ENCODE measurements at places on chromosomes 4 and X. TPM values are rescaled to one million over a fixed set of nuclear protein-coding genes. Genes with fewer than 3 reads are reported as not detected.

DNA sequence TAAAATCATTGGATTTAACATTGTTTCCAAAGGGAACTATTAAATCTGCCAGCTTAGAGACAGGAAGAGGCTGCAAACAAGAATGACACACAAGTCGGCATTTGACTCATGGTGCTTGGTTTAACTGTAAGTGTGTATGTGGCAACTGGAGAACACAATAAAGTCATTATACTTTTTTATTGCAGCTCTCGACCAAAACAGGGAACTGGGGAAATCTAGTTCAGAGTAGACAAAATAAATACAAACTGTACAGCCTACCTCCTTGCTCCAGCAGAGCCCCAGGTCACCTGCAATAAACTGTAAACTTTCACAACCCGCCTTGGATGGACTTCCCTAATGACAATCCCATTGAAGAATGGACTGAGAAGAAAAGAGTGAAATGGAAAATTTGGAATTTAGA is 24.0 kb downstream of the NPY5R start:
- DNase-seq = no peak

GRCh38 chr4:102553982-102554381 is 52.8 kb downstream of the NFKB1 start:
- DNase-seq = no peak

DNA sequence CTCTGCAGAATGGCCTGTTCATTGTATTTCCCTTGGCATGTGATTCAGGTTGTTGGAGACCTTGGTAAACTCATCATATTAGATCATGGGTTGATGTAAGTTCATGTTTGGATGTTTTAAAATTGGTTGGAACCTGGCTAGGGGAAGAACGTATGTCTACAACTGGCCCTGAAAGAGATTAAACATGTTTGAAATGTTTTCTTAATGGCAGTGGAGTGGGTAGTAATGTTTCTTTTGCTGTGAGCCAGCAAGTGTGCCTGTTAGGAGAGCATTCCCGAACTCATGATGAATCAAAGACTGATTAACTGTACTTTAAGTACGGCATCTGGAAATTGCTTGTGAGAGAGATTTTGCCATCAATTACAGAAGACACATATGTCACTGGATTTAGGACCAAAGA is 44.5 kb upstream of the SLC4A4 start:
- no peak for DNase-seq

DNA sequence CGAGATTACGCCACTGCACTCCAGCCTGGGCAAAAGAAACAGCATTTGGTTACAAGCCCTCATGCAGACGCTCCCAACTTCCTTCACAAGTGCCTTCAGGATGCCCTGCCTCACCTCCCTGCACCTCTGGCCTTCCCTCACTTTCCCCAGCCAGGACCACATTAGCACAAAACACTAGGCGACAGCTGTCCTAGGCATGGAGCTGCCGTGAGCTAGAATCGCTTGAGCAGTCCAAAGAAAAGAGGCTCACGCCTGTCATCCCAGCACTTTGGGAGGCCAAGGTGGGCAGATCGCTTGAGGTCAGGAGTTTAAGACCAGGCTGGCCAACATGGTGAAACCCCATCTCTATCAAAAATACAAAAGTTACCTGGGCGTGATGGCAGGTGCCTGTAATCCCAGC is 15.8 kb downstream of the RNF212 start:
- DNase-seq = no peak

- no peak for DNase-seq
These were observed 154.2 kb upstream of the TBL1X start for GRCh38 chrX:9310616-9311015.

GRCh38 chrX:15151267-15152186 is 118.4 kb downstream of the ASB9 start:
- no peak for DNase-seq

DNA sequence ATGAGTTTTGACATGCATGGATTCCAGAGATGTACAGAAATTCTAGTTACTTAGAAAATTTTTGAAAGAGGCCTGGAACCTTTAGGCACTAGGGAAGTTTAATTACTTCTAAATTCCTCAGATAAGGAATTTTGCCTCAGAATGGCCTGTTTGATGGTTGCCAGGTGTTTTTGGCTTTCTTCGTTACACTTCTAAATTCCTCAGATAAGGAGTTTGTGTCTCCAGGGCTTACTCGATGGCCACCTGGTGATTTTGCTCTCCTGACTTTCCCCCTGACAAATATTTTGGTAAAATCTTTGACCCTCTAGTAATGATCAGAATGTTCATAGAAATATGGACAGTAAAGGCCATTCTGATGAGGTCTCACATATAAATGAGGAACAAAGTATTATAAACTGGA is 64.3 kb downstream of the BEX3 start:
- DNase-seq = no peak

GRCh38 chr4:40225497-40225896 is 28.7 kb downstream of the RHOH start:
- no peak for DNase-seq

- peak; percentile 72 for DNase-seq
These were observed 21.8 kb upstream of the JAKMIP1 start for GRCh38 chr4:6221851-6222760.

DNA sequence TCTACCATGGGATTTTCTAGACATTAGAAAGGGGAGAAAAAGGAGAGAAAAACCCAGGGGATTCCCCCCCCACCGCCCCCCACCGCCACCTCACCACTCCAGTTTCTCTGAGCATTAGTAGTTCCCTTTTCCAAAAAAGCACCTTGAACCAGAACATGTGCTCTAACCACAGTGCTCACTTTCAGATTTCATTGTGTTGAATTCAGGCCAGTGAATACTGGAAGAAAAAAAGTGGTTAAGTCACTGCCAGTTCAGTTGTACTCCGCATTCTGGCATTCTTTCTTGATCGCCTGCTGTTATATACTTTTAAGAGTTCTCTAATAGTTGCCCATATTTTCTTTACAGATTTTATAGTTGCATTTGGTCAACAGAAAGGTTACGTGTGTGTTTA is 40.9 kb downstream of the JADE3 start:
- DNase-seq = no peak

DNA sequence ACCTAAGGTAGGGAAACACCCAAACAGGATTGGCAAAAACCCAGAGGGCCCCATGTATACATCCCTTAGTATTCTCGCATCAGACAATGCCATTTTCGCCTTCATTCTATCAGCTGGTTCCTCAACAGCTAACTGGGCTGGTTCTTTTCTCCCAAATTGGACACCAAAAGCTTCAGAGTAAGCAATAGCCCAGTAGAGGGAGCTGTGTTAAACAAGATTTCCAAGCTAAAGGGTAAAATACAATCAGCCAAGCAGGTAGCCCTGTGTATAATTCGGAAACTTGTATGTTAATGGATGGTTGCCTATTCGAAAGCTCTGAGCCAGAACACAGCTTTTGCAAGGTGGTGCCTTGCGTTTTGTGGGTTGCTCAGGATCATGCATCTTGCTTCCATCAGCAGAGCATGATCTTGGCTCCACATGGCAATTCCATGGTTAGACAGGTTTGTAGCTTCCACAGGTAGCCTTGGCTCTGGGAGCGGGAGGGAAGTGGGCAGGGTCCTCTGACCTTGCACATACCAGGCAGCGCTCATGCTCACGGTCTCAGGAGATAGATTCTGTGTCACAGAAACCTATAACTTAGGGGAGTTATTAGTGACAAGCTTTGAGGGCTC is 115.2 kb upstream of the LNX1 start:
- peak; percentile 71 for DNase-seq

- no peak for DNase-seq
These were observed 4.3 kb upstream of the SLC4A4 start for GRCh38 chr4:71334465-71334882.

DNA sequence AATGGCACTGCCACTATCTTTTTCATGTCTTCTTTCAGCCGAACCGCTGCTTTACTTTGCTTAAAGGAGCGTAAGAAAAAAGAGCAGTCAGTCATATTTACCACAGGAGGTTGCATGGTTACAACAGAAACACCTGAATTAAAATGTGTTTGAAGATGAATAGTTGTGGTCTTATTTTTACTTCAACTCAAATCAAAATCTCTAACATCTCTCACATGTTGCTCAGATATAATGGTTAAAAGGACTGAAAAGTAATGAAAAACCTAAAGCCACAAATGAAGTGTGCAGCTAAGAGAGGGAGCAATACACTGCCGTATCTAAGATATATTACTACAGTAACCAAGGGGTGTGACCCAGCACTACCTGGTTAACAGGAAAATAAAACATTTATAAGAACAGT is 27.4 kb downstream of the FAM13A start:
- no peak for DNase-seq

DNA sequence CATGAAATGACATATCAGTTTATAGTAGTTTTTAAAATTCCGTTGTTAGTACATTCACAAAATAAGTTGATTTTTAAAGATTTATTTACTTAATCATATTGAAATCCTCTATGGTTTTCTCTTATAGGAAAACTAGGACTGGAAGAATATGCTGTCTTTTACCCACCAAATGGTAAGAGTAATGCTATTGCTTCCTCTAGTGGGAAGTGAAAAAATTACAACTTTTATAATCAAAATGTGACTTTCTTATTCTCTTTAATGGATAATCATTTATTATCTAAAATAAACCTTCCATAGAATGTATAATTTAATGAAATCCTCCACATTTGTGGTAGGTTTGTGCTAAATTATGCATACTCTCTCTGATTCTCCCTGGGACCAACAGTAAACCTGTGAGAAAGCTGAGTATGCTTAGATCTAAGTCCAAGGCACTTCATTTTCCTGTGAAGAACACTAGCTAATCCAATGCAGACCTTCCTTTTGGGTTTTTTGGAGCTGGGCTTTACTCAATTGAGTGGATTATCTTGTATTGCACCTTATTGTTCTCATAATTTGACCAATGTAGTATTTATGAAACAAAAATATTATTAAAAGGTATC is 136.2 kb downstream of the TBC1D19 start:
- no peak for DNase-seq

- DNase-seq = no peak
These were observed 71.2 kb upstream of the STX18 start for GRCh38 chr4:4613126-4613465.

DNA sequence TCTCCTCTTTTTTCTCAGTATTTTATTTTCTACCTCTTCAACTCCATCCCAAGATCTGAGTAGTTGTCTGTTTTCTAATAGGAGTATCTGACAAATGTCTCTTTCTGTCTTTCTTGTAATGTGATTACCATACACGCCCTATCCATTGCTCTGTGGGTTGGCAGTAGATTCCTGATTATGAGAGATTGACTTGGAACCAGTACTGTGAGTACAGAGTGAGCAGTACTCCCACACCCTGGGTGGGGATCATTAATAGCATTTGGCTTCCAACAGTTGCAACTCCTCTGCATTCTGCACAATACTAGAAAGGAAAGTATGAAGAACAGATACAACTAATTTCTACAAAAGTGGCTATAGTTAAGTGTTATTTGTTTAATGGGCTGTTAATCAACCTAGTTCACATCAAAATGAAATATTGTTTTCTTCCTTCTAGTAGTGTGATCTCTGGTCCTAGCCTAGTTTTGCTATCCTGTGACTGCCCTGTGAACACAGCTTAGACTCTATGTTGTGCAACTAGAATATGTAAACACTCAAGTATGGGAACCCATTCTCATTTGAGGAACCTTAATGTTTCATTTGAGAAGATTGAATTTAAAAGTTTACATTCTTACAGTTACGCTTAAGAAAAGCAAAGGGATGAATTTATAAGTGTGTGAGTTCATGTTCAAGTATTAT is 112.9 kb downstream of the PTPN13 start:
- peak; percentile 42 for DNase-seq

- DNase-seq = no peak
These were observed 4.3 kb upstream of the RBM3 start for GRCh38 chrX:48569958-48570357.

DNA sequence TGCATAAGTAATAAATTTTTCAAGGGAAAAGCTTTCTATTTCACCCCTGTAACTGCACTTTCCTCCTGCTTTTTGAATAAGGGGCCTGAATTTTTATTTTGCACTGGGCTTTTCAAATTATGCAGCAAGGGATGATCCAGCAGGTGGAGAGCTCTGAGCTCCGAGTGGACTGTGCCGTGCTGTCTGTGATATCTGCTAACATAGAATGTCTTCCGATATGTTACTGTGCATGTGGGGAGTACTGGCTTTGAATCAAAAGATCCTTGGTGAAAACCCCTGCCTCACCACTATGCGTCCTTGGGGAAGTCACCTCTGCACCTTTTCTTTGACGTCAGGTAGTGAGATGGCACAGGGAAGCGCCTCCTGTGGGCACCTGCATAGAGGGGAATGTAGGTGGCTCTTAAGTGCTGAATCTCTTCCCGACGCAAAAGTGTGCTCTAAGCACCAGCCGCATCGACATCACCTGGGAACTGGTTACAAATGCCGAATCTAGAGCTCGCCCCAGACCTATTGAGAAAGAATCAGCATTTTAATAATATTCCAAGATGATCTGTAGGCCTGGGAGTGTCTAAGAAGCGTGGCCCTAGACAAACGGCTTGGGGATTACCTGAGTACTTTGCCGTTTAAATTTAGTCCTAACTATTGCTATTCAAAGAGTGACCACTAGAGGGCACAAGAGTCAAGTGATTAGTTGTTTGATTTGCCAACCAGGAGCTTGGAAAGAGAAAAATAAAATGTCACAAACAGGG is 19.2 kb upstream of the WFS1 start:
- DNase-seq = no peak

GRCh38 chrX:11462648-11463047 is 169.4 kb downstream of the AMELX start:
- DNase-seq = no peak

GRCh38 chr4:46953564-46953963 is 39.8 kb downstream of the GABRA4 start:
- DNase-seq = no peak

DNA sequence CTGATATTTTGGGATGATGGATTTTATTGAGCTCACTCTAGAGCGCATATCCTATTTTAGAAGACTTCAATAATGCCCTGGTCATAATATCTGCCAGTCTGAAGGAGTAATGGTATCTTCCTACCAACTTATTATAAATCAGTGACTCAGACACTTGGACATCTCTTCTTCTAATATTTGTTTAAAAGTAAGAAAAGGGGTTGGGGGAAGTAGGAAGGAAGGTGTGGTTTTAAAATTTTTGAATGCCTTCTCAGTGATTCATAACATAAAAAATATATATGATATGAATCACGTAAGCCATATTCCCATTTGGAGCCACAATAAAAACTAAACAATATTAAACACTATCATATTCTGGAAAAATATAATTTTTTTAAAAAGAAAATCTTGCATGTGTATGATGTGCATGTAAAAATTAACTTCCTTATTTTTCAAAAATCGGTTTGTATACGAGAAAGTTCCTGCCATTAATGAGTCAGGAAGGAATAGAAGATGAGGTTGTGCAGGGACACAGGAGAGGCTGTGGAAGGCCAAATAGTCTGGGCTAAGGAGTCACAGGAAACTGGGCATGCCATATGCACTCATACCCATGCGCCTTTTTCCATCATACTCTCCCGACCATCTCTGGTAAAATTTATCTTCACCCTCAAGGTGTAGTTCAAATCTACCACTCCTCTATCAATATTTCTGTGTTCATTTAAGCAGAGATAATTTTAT is 286.5 kb downstream of the EPHA5 start:
- no peak for DNase-seq

The CDS1 gene
- total RNA-seq = 62.6 TPM

The P2RY8 gene
- 1.9 TPM for total RNA-seq

The GLRA2 gene
- total RNA-seq = not detected

The GPRASP3 gene
- total RNA-seq = 0.45 TPM

The GRIA2 gene
- total RNA-seq = 15.2 TPM

The PLAC8 gene
- 56.9 TPM for total RNA-seq

The TKTL2 gene
- total RNA-seq = not detected

The TKTL1 gene
- not detected for total RNA-seq

The ZNF518B gene
- total RNA-seq = 40.6 TPM

The CABS1 gene
- not detected for total RNA-seq

The CCDC120 gene
- 6.1 TPM for total RNA-seq

Data from stomach (tissue), 19 donors.